ENCODE measurements at places on chromosomes 16 and 17.

- no peak for DNase-seq
Observed at GRCh38 chr16:85850344-85850880, 48.5 kb upstream of the IRF8 start.

GRCh38 chr16:84822990-84823389 lies 3.2 kb downstream of the CRISPLD2 start:
- no peak for DNase-seq

DNA sequence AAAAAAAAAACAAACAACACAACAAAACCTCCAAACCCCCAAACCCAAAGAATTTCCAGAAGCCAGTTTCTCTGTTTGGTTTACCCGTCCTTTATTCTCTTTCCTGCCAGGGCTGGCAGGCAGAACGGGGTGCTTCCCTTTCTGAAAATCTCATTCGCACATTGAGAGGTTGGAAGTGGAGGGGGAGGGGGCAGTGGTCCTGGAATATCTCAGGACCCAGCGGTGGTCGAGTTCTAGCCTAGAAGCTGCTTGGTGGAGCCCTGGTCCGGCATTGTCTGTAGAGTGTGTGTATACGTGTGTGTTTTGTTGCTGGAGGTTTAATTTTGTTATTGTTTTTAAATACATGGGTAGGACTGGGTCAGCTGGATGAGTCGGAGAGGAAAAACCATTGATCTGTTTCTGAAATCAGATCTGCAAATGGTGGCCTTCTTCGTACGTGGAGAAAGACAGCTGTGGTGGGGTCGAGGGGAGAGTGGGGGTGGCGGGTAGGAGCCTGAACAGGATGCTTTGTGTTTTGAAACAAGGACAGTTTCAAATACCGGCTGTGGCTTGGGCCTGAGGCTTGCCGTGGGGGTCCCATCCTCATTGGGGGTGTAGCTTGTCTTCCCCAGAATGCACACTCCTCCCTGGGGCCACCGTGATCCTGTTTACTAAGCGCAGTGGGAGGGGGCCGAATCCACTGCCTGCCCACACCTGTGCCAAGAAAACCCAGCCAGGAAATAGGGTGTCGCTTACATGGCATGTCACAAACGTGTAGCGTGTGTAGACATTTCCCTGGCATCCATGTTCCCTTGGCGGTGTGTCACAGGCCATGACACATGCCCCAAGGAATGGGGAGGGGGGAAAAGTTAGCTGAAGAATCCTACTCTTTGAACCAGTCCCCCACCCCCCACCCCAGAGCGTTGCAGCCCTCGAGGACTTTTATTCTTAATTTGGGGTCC lies 1.6 kb downstream of the CMIP start:
- no peak for DNase-seq

- peak; percentile 72 for DNase-seq
Observed at GRCh38 chr16:81723098-81723723, 55.9 kb upstream of the PLCG2 start.

DNA sequence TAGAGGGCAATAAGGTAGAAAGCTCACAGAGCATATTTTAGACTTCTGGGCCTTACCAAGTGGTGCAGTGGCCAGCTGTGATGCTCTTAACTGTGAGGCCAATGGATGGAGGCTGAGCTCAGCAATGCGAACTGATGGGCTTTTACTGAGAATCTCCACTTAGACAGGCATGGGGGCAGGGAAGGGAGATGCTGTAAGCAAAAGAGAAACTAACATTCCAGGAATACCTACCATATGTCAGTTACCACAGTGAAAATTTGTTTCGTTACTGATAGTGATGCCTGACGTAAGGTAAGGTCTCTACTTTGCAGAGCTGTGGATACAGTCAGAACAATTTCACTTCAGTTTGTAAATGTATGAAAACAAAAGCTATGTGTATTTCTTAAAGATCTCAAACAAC lies 250.6 kb upstream of the ZFHX3 start:
- DNase-seq: peak; percentile 49

DNA sequence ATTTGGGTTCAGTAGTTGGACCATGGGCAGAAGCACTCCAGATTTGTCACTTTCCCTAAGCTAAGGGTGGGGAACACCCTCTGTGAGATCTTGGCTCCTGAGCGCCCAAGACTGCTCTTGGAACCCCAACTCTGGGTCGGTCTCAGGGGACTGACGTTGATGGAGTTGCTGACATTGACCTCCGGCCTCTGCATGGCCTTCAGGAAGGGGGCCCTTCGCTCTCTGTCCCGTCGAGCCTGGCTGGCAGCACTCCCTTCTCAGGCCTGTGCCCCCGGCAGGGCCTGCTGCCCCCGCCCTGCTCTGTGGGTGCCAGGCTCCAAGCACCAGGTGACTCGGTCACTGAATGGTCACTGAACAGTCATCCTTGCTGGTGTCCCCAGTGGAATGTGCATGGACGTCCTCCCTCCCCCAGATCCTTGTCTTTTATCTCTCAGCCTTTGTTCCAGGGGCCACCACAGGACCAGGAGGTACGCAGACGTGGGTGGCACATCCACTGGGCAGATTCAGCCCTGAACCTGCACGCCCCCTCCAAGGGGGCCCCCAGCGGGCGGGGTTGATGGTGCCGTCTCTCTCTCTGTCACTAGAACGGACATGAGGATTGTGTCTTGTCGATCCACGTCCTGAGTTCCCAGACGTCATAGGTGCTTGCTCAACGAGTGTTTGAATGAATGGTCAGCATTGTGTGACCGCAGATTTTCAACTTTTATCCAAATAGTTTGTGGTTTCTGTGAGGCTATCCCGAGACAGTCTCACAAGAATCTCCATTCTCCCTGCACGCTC lies 314.5 kb downstream of the SEC14L1 start:
- DNase-seq: no peak

DNA sequence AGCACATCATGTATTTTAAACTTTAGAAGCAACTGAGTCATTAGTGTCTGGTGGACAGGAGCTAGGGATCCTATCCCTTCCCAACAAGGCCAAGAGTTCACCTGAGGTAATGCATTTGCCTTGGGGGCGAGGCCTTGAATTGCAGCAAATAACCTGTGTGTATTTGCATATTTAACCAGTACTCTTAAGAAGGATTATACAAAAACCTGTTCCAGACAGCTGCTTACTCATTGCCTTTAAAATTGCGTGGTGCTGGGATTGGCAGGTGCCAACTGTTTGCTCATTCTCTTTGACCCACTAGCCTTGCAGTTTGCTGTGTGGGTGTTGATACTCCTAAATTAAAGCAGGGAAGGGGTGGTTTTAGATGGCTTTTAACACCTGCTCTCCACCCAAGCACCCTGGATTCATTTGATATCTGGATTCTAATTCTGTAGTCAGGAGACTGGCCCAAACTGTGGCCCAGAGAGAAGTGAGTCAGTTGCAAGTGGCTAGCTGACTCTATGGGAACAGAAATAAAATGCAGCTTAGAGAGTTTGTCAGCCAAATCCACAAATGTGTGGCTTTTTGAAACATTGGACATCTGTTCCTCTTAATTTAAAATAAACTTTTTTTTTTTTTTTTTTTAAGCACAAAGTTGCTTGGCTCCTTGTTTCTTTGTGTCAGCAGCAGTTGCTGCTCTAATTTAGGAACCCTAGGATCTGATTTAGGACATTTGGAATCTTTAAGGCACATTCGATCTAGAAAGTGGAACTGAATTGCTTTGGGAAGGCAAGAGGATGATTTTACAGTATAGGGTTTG lies 46.9 kb downstream of the TUBD1 start:
- DNase-seq: peak; percentile 28

DNA sequence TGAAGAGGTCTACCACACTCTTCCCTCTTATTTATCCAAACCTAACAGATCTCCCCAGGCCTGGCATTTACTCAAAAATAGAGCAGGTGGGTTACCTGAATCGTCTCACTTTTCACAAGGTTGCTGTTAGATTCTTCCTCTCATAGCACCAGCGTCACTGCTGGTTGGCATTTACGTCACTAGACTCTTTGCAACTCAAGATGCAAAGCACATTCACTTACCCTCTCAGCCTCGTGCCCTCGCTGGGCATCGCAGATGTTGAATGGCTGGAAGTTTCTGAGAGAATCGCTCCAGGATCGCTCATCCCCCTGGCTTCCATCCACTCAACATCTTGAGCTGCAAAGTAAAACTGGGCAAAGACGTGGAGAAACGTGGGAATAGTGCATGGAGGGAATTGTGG lies 21.9 kb downstream of the GSG1L start:
- DNase-seq: no peak

DNA sequence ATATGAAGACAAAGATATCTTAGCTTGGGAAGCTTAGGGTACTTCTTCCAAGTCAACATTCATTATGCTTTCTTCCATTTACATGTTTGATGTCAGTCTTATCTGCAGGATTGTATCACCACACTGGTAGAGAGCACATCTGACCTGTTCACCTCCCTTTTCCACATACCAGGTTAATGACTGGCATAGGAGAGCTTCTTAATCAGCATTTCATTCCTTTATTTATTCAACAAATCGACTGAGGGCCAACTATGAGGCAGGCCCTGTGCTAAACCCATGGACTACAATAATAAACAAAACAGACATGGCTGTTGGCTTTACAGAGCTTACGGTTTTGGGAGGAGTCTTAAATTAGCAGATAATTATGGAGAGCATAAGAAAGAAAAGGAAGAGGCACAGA lies 378.1 kb upstream of the CDH11 start:
- DNase-seq: no peak

DNA sequence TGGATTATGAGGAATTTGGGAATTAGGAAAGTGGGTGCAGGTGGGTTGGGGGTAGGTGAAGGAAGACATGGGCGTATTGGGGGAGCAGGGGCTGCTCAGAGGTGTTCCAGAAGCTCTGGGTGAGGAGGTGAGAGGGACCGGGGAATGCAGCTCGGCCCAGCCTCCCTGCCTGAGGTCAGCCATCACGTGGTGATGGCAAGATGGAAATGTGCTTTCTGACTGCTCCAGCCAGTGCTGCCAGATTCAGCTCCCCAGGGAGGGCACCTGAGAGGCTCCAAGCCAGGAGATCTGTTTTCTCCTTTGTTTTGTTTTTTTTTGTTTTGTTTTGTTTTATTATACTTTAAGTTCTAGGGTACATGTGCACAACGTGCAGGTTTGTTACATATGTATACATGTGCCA lies 35.2 kb upstream of the STH start:
- no peak for DNase-seq

- peak; percentile 60 for DNase-seq
Observed at GRCh38 chr16:74700438-74701225, at the start of gene MLKL. MLKL (minus strand) TSS chr16:74700862; CDS start chr16:74695757, 5,105 bp downstream.

GRCh38 chr17:59753522-59754467 lies 46.3 kb downstream of the VMP1 start:
- peak; percentile 78 for DNase-seq

DNA sequence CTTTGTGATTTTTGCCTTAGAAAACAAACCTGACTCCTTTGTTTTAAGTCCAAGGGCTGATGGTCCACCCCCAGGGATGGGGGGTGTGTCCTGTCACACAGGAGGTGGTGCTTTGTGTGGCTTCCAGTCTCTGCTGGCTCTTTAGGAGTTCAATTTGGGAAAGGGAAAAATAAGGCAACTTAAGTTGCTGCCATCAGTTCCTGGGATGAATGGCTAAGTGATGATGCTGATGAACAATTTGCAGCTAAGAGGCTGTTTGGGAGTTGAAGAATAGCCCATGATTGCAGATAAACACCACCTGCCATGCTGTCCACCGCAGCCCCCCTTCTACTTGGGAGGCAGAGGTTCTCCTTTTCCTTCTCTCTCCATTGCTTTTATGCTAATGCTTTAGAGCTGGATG lies 40.2 kb downstream of the ARL4D start:
- DNase-seq: no peak

GRCh38 chr17:58309918-58310259 lies 18.7 kb downstream of the TSPOAP1 start:
- DNase-seq: no peak

GRCh38 chr16:4618645-4619418 lies 4.1 kb upstream of the UBALD1 start:
- no peak for DNase-seq

DNA sequence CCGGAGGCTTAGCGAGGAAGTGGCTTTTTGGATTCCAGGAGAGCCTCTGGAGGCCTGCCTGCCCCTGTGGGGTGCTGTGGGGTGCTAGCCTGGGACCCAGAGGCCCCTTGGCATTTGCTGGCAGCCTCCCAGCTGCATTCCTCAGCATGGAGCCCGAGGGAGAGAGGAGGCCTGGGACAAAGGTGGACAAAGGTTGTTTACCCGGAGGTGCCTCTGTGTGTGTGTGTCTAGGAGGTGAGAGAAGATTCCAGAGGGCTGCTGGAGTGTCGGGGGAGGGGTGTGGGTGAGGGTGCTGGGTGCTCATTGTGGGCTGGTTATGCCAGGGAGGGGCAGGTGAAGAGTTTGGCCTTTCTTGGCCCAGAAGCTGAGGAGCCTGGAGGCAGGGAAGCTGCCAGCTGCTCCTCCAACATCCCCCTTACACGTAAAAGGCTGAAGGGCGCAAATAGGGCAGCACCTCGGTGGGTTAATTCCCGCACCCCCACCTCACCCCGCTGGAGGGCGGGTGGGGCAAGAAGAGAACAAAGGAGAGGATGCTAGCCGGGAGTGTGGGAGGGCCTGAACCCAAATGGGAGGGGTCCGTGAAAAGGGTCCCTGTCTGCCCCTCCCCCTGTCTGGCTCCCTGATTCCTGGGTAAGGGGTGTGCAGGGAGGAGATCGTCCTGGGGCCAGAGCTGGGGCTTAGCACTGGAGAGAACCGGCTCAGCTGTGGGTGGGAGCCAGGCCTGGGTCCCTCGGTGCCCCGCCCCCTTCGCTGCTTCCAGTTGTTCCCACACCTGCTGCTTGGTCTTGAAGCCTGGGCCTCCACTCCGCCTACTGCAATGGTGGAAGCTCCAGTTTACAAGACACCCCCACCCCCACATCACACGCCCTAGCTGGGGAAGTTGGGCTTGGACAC lies 9.9 kb downstream of the HEXIM2 start:
- DNase-seq: peak; percentile 67

All from iPS-NIHi11 (cell line).